ENCODE measurements at places on chromosomes 4 and X. TPM values are rescaled to one million over a fixed set of nuclear protein-coding genes. Genes with fewer than 3 reads are reported as not detected.

DNA sequence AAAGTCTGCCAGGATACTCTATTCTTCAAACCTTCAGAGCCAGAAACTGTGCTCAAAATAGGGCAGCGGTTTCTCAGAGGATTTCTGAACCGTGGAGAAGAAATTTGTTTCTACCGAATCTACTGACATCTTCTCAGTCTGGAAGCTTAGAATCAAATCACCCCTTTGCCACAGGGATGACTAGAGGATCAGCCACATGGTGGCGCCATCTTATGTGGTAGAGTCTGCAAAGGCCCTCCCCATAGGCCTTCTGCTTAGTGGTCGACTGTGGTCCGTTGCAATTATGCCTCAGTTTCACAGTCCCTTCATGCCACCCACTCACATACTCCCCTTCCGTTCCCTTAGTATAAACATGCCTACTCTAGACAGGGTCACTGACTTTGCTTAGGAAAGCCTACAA is 680.7 kb upstream of the SPANXN1 start:
- peak; percentile 10 for DNase-seq

DNA sequence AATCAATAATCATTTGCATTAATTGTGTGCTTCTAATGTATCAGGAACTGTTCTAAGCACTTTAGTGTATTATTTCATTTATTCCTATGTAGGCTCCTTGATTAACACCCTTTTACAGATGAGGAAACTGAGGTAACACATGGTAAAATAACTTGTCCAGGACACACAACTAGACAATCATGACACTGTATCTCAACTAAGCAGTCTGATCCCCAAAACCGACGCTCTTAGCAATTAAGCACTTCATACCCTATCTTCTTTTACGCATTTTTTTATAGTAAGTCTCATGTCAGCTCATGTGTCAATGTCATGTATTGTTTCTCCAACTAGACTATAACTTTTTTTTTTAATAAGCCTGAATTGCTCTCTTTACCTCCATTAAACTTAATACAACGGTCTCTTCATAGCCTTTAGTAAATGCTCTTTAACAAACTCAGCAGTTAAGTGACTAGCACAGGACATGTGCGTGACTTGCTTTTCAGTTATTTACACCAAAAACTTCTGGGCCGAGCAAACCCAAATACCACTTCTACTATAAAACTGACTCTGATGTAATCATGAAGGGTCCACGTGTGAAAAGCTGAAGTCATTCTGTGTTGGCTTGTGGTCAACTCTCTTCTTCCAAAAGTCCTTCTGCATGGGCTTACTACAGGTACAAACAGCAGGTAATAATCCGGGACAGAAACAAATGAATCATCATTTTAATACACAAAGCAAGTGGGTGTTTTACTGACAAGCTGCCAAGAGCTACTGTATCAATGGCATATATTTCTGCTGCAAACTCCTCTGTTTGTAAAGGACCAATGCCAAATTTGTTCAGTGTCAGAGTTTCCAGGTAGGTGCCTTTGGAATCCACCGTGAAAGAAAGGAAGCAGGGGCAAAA is 7.9 kb upstream of the AMBN start:
- peak; percentile 4 for DNase-seq

- DNase-seq: no peak
These were observed 3.1 kb downstream of the MTMR1 start for GRCh38 chrX:150696331-150696730.

GRCh38 chr4:2948895-2949781 is 14.1 kb downstream of the NOP14 start:
- no peak for DNase-seq

- no peak for DNase-seq
These were observed 4.6 kb upstream of the TIFA start for GRCh38 chr4:112290341-112290740.

GRCh38 chrX:24877854-24878650 is 137.7 kb downstream of the ARX start:
- DNase-seq: no peak

DNA sequence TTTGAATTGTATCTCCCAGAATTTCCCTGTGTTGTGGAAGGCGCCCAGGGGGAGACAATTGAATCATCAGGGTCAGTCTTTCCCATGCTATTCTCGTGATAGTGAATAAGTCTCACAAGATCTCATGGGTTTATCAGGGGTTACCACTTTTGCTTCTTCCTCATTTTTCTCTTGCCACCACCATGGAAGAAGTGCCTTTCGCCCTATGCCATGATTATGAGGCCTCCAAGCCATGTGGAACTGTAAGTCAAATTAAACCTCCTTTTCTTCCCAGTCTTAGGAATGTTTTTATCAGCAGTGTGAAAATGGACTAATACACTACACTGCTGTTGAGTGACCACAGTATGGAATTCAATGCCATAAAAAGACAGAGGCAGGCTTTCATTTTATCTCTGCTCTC is 12.2 kb downstream of the CENPC start:
- DNase-seq: no peak

DNA sequence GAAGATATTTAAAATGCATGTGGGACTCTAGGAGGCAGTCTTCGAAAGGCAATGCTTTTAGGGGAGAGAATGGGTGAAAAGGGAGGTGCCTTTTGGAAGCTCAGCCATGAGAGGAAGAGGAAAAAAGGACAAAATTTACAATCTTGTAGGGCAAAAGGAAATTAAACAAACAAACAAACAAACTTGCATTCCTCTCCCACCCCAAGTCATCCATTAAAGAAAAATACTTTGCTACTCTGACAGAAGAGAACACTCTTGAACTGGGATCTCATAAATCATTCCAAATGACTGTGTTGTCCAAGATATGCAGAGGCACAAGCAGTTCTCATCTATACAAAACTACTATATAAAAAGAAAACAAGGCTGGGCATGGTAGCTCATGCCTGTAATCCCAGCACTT is 46.7 kb downstream of the HELQ start:
- no peak for DNase-seq

- no peak for DNase-seq
These were observed 4.6 kb downstream of the SASH3 start for GRCh38 chrX:129784371-129784770.

GRCh38 chr4:4504783-4505182 is 37.1 kb downstream of the STX18 start:
- DNase-seq: no peak

DNA sequence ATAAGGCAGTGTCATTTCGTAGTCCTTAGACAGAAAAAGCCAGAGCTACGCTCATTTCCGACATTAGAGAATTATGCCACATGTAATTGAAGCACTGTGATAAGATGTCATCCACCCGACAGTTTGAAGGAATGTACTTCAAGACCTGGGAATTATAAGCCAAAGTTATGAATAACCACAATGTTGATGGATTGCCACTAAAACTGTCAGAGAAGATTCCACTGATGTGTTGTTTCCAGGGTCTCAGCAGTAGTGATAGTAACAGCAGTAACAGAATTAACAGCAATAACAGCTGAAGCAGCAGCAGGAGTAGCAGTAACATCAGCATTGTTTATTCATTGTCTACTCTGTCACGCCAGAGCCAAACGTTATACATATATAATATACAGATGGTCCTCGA is 24.7 kb downstream of the RAB33A start:
- DNase-seq: peak; percentile 5

GRCh38 chrX:11533199-11533651 is 132.5 kb downstream of the ARHGAP6 start:
- peak; percentile 81 for DNase-seq

DNA sequence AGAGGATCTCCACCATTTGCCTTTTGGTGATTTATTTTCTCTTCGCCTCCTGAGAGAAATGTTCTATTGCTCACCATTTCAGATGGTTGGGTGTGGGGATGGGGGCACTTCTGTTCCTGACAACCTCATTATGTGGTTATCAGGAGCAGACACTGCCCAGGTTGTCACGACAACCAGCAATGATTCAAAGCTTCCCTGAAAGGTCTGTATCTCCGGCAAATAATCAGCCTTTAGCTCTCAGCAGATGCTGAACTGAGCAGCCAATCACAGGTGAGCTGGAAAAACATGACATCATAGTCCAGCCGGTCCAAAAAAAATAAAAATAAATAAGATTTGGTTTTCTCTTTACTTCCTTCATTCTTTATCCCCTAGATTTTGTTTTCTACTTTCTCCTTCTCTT is 5.5 kb upstream of the PAK3 start:
- no peak for DNase-seq

DNA sequence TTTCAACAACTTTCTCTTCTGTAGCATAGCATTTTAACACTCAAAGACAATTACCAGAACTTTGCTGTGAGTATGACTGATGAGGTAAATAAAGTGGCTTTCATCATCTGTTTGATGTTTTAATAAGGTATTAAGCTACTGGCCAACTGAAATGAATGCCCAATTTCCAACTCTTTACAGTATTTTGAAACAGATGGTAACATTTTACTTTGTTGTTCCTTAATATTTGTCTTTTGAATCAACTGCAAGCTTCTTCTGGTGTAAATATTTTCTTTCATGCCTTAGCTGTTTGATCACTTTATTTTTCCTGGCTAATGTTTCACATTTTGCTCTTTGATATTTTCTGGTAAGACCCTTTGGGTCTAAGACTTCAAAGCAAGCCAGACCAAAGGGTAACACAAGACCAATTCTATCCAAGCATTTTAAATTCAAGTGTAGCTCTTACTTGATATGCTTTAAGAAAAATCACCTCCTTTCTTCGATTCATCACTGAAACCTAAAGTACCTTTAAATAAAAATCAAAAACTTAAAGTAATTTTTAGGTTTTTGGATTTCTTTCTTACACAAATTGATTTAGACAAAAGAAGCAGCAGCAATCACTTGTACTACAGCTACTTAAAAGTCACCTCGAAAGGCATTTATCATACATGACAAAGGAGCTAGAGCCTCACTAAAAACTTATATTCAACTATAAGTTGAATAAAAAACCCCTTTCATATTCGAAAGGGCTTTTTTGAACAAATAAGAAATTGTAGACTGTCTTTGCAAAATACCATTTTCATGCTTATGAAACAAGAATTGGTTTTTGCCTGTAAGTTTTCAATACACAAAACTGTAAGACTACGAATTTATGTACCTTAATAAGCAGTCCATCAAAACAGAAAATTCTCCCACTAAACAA is 57.6 kb downstream of the TBCK start:
- DNase-seq: no peak

DNA sequence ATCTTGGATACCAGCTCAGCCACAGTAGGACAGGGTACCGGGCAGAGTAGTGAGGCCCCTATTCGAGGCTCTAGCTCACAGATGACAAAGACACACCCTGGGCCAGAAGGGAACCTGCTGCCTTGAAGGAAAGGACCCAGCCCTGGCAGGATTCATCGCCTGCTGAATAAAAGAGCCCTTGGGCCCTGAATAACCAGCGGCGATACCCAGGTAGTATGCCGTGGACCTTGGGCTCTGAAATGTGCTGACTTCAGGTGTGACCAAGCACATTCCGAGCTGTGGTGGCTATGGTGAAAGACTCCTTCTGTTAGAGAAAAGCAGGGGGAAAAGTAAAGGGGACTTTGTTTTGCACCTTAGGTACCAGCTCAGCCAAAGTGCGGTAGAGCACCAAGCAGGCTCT is 14.6 kb downstream of the MED14 start:
- no peak for DNase-seq

Gene GAGE13
- not detected for total RNA-seq

Gene CT83
- not detected for total RNA-seq
